ENCODE measurements at places on chromosomes 2 and 18.

- no peak for DNase-seq
Measured at GRCh38 chr2:102310964-102311640, at the start of gene IL1RL1. TSS of gene IL1RL1 (plus strand) at chr2:102311563. CDS start at chr2:102338265, 26,702 bp downstream.

- DNase-seq, result no peak
Measured at GRCh38 chr2:88177556-88177955, 7.4 kb downstream of the THNSL2 start.

DNA sequence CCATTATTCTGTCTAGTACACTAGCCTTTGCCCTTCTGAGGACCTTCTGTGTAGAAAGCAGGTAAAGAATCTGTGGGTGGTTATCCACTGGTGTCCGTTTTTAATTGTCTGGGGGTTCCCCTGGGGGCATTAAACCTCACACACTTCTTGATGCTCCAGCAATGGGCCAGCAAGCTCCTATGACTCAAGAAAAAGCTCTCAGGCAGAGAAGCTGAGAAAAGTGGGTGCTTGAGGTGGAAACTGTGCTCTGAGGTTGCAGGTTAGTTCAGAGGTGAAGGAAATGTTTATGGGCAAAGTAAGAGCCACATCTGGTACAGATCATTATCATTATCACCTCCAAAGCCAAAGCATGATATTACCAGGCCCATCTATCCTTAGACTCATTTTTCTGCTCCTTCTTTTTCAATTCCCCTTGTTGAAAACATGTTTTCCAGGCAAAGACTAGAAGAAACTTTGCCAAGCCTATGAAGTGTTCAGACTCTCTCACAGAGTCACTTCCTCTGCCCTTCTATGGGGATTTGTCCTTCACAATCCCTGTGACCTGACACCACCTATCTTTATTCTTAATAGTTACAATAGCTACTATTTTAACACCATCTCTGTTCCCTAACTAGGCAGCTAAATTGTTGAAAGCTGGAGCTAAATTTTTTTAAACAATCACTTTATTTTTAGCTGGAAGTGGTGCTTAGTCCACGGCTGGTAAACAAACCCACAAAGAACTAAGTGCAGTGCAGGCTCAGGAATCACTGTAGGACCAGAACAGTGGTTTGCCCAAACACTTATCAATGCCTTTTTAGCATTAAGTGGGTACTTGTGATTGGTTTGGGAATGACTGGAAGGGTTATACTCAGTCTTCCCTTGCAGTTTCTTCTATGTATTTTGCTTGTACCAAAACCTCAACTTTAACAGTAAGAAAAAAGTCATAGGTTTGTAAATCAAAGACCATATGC lies 512.8 kb upstream of the POU3F3 start:
- DNase-seq, result no peak

DNA sequence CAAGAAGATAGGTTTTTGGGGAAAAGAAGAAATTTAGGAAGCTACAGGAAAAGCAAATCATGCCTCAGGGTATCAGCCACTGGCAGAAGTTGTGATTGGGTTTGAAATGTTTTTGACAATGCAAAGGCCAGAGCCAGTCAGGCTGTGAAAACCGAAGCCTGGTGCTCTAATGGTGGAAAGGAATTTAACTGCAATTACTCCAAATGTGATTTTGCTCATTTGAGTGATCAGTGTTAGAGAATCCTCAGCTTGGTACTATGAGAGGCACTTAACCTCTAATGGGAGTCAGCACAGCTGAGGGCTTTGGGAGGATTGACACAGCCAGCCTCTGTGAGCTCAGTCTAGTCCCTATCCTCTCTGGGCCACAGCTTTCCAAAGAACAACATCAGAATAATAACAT lies 176.5 kb downstream of the LRRTM1 start:
- DNase-seq, result no peak

GRCh38 chr18:74533666-74534065 lies 634 bp upstream of the CNDP1 start:
- DNase-seq, result no peak

DNA sequence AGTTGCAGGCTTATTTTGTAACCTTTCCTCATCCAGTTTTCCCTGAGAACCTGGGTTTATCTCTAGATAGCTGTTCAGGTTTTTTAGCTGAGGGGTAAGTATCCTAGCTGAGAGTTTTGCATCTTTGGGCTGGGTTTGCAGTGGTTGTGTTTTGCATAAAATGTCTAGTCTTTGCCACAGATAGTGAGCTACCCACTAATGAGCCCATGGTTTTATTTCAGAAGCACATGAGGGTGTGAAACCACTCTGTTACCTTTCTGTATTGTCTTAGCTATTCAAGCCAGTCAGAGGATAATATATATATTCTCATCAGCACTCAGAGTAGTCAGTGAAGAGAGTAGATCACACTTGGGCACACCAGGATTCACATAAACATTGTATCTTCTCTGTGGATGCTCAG lies 24.6 kb upstream of the TXNDC2 start:
- no peak for DNase-seq

- DNase-seq, result no peak
Measured at GRCh38 chr2:175080479-175080878, 75.3 kb upstream of the CHN1 start.

- no peak for DNase-seq
Measured at GRCh38 chr2:42804338-42804737, 12.0 kb upstream of the HAAO start.

DNA sequence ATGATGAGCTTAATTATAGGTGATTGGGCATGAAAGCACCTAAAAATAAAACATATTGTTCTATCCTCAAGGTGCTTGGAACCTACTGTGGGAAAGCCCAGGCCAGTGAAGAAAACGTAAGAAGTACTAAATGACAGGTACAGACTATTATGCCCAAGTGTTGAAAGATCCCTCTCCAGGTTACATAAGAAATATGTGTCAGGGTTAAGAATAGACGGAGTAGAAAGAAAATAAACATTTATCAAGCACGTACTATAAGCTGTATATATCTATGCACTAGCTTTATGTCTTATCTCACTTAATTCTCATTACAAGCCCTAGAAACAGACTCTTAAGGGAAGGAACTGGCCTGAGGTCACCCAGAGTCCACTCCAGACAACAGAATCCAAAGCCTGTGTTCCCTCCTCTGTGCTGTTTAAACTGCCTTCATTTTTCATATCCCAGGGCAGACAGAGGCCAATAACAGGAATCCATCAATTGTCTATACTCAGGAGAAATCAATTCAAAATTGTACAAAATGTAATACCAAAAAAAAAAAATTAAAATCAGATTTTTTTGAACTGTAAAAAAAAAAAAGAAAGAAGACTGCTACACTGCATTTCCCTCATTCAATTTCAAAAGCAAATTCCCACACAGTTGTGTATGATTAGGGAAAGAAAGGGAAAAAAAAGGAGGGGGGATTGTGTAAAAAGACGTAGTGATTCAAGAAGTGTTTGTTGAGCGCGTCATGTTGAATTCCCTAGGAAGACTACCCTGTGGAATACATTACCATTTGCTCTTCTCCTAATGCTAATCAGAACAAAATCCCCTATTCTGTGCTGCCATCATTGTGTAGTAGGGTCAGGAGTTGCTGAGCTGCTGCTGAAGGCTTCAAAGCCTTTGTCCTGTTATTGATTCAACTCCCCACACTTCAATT lies 156.3 kb downstream of the IRS1 start:
- DNase-seq, result no peak

DNA sequence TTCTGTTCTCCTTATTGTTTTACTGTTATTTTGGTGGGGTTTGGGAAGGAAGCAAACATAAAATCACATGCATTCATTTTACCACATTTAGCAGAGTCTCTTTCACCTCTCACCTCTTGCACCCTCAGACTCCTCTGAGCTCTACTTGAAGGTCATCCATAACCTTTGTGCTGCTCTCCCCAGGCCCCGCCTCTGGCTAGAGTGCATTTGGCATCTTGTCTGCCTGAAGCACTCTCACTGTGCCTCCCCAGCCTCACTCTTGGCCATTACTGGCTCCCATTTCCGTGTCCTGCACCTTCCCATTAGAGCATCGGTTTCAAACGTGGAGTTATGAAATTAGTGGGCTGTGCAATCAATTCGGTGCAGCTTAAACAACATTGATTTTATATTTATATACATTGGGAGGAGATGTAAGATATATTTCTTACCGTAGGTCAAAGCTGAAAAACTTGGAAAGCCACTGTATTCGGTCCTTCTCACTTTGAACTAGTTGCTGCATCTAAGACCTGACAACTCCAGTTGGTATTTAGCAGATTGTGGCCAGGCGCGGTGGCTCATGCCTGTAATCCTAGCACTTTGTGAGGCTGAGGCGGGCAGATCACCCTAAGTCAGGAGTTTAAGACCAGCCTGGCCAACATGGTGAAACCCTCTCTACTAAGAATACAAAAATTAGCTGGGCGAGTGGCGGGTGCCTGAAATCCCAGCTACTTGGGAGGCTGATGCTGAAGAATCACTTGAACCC lies 6.9 kb upstream of the ZFAND2B start:
- no peak for DNase-seq

- DNase-seq, result no peak
Measured at GRCh38 chr18:59428018-59428417, 69.0 kb upstream of the LMAN1 start.

DNA sequence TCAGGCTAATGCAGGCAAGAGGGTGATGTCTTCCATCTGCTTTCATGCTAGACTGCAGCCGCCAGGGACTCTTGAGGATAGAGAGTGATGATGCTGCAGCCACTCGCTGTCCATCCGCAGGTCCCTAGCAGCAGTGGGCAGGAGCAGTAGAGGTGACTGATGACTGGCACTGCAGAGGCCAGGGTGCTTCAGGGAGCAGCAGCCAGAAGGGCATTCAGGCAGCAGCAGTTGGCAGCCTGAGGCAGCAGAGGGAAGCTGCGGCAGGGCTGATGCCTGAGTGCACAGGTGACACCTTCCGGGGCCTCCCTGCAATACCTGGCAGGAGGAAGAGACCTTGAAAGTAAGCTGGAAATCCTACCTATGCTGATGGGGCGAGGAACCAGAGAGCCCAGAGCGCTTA lies 214.2 kb downstream of the ICOS start:
- DNase-seq, result no peak

DNA sequence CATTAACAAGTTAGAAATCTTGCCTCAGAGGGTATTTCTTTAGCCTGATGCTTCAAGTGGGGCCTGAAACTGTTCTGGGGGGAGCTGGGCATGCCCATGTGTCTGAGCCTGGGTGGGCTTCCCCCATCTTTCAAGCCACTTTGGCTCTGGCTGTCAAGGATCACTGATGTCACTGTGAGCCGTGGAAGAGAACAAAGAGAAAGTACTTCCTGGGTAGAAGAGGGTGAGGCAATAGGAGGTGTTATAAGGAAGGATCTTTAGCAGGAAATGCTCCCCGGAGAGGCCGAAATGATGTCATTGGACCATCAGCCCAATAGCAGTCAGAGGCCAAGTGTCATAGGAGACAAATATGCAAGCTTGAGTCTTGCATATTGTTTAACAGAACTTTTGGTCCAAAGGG lies 228.4 kb upstream of the MEX3C start:
- no peak for DNase-seq

All from CD4-positive, alpha-beta memory T cell (primary cell).